ENCODE measurements at places on chromosomes 1 and 21. TPM values are rescaled to one million over a fixed set of nuclear protein-coding genes. Genes with fewer than 3 reads are reported as not detected.

DNA sequence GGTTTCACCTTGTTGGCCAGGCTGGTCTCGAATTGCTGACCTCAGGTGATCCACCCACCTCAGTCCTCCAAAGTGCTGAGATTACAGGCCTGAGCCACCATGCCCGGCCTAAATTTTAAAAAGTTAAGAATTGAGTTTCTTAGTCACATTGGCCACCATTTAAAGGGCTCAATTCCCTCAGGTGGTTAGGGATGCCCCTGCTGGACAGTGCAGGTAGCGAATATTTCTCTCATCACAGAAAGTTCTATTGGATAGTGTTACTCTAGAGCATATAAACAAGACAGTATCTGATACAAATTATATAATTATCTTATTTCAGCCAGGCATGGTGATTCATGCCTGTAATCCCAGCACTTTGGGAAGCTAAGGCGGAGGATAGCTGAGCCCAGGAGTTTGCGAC, 320.2 kb downstream of the ZP4 start:
- DNase-seq: no peak

The COL24A1 gene
- not detected for total RNA-seq

DNA sequence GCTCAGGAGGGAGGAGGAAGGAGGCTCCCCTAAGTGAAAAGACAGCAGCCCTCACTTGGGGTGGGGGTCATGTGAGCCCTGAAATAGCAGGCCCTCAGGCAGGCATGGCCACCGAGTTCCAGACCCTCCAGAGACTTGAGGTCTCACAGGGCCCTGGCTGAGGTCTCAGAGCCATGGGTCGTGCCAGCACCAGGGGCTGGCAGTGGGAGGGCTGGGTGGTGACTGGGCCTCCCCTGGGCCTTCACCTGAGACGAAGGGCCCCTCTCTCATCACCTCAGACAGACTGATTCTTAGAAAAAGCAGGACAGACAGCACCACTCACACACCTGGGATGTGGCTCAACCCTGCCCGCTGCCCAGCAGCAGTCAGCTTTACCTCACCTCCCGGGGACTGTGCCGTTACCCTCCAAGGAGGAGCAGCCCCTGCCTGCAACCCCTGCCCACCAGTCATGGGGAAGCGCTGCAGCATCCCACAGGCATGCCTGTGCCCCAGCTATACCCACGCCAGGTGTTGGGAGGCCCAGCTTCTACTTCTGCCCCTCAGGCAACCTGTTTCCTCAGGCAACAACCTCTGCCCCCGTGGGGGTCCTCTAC, 42.6 kb upstream of the LRP8 start:
- peak; percentile 4 for DNase-seq

GRCh38 chr1:247366926-247367645, 35.4 kb upstream of the ZNF496 start:
- DNase-seq: no peak

- no peak for DNase-seq
These were observed 1.4 kb downstream of the LRRC7 start for GRCh38 chr1:69569175-69569541.

The THAP3 gene
- total RNA-seq: 22.8 TPM

The CACNA1E gene
- total RNA-seq: not detected

GRCh38 chr1:163275222-163275621, 46.5 kb upstream of the NUF2 start:
- no peak for DNase-seq

DNA sequence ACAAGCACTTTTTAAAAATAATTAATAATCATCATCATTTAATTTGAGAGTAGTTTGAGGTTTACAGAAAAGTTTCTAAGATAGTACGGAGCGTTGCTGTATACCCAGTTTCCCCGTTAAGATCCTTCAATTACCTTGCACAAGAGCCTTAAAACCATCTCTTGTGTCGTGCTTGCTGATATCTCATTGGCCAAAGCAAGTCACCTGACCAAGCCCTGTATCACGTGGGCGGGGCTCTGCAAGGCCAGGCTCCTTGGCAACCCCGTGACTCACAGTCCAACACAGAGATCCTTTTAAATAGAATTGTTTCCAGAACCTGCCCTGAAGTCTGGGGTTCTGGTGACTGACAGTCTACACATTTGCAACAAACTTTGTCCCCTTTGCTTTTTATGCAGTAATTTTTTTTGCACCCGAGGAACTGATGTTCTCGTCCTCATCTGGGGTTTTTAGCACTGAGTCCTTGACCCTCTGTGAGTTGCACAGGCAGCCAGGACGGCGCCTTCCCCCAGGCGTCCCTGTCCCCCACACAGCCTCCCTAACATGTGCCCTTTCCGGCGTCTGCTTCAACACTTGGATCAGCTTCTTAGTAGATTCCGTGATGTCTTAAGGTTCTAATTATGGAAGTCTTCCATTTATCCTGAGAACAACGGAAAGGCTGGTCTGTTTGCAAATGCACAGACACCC, 183.3 kb upstream of the TMEM51 start:
- peak; percentile 58 for DNase-seq

DNA sequence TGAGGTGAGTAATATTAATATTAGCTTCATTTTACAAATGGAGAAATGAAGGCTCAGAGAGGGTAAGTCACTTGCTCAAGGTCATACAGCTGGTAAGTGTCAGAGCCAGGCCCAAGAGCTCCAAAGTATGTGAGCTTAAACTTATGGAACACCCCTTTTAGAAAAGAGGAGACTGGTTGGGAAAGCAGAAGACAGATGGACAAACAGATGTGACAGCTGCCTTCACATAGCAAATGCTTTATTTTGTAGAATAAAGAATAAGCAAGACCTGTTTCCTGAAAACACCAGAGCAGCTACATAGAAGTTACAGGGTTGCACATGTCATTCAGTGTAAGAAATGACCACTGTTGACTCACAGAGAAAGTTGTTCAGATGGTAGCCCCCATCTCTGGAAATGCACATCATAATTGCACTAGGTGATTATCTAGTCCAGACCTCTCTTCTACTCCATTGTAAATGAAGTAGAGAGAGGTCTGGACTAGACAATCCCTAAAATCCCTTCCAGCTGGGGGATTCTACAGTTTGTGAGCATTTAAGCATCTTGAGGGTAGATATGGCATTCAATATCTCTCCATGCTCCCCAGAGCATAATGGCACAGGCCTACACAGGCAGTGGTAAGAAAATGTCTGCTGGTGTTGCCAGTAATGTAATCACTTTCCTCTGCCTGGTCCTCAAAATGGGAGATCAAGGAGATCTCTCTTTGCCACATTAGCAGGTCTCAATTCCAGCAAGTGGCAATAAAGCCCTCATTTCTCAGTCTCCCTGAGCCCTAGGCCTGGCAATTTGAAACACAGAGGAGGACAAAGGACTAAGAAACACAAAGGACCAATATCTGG, 188.2 kb upstream of the FGGY start:
- no peak for DNase-seq

DNA sequence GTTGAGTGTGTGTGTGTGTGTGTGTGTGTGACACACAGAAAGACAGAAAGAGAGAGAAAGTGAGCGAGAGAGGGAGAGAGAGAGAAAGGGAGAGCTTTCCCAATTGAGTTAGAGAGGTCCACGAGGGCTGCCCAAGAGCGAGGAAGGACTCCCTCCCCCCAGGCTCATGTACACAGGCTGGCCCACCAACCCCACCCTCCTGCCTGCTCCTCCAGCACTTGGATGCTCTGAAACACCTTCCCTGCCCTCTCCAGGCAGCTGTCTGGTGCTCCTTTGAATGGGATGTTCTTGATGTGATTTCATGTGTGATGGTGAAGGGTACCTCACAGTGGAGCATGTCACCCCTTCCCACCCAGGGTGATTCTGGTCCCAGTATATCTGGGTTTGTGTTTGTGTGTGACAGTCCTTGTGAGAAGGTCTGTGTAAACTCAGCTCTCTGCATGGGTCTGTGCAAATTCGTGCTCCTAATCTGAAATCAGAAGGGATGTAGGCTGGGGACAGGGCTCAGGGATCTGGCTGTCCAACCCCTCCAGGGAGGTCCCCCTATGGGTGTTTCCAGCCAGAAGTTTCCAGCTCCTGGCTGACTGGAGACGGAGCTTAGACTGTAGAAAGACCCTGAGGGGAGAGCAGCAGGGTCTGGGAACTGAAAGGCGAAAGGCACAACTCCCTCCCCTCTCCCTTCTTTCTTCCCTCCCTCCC, 6.8 kb upstream of the PEAR1 start:
- DNase-seq: no peak

GRCh38 chr1:87331365-87332241, 2.9 kb downstream of the LMO4 start:
- DNase-seq: peak; percentile 72

DNA sequence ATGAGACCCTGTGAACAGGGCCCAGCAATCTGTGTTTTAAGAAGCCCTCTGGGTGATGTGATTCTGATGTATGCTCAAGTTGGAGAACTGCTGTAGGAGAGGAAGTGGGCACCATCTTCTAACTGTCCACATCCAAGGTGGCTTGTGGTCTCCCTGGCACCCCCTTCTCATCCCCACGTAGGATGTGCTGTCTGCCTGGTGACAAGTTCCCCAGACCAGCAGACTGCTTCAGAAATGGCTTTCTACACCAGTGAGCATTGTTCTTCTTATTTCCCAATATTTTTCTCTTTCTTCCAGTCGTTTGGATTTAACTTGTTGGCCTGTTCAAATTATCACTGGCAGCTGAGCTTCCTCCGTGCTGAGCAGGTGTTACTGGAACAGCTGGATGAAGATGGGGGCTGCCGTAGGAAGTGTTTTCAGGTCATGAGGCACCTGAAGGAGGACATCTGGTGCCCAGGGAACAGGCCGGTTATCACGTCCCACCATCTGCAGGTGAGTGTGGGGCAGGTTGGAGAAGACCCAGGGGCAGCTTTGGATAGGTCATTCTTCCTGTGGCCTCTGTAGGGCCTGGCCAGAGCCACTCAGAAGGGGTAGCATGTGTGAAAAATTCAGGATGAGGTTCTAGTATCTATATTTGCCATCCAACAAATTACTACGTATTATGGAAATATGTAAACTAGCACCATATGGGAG, 16.8 kb downstream of the MAB21L3 start:
- DNase-seq: peak; percentile 18

DNA sequence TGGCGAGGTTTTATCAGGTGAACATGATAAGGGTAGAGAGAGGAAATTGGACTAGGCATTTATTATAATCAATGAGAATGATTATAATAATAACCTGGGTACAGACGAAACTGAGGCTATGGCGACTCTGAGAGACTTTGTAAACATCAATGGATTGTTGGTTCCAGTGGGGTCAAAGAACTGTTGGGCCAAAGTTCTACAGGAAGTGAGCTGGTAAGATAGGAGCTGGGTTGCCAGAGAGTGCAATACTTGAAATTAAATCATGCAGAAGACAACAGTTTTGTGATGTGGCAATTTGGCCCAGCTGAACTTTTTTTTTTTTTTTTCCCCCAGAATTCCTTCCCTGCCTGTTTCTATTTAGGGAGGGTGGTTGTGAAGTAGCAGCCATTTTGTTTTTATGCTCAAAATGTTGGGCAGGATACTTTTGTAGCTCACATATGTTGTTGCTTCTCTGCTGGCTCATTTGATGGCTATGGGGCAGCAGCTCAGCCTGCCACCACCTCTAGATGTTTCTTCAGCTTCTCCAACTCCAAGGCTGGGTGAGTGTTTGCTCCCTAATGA, 286.5 kb upstream of the B3GALT2 start:
- DNase-seq: no peak

- DNase-seq: no peak
These were observed 304.1 kb downstream of the PBX1 start for GRCh38 chr1:164863056-164863455.

GRCh38 chr21:31555741-31556191, 103.7 kb upstream of the SOD1 start:
- no peak for DNase-seq

- peak; percentile 46 for DNase-seq
These were observed 1.0 kb downstream of the GALNT2 start for GRCh38 chr1:230067871-230068620.

The CD58 gene
- 27.2 TPM for total RNA-seq

The ADAMTS1 gene
- total RNA-seq: not detected

GRCh38 chr1:151343587-151343986, 3.5 kb downstream of the RFX5 start:
- DNase-seq: no peak

DNA sequence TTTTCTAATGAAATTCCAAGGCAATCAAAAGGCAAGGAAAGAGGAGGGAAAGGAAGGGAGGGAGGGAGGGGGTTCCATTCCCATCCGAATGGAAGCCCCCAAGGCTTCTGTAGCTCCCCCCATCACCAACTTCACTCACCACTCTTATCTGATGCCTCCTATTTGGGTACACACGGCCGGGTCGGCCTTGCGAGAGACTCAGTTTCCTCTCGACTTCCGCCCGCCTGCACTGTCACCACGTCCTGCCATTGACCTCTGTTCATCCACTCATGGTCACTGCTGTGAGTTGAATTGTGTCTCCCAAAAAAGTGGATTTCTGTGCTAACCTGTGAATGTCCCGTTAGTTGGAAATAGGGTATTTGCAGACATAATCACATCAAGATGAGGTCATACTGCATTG, 11.2 kb downstream of the PDE9A start:
- no peak for DNase-seq

Data from activated CD4-positive, alpha-beta memory T cell treated with anti-CD3 and anti-CD28 coated beads for 36 hours (primary cell).